GM19239 (cell line): ENCODE measurements at places on chromosomes 1 and 21.

DNA sequence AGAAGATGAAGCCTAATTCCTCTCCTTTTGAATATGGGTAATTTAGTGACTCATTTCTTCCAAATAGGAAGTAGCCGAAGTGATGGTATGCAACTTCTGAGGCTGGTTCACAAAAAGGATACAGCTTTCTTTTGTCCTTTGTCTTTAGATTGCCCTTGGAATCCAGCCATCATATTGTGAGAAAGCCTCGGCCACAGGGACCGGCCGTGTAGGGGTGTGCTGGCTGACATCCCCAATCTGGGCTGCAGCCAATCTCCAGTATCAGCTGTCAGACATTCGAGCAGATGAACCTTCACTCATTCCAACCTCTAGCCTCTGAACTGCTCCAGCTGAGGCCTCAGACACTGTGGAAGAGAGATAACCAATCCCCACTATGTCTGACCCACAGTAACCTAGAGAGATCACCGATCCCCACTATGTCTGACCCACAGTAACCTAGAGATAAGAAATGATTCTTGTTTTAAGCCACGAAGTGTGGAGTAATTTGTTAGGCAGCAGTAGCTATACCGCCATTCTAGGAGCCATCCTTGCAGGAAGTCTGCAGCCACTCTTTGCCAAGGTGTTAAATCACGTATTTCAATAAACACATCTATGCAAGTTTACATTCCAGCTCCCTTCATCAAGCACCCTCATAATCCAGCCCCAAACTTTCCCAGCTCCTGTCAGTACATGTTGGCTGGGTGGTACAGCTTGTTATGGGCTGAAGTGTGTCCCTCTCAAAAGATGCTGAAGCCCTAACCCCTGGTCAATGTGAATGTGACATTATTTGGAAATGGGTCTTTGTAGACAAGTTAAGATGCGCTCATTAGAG lies 2.9 kb upstream of the DIP2A start:
- DNase-seq, result no peak

- no peak for DNase-seq
These were observed 25.3 kb downstream of the TP53BP2 start for GRCh38 chr1:223820515-223820858.

DNA sequence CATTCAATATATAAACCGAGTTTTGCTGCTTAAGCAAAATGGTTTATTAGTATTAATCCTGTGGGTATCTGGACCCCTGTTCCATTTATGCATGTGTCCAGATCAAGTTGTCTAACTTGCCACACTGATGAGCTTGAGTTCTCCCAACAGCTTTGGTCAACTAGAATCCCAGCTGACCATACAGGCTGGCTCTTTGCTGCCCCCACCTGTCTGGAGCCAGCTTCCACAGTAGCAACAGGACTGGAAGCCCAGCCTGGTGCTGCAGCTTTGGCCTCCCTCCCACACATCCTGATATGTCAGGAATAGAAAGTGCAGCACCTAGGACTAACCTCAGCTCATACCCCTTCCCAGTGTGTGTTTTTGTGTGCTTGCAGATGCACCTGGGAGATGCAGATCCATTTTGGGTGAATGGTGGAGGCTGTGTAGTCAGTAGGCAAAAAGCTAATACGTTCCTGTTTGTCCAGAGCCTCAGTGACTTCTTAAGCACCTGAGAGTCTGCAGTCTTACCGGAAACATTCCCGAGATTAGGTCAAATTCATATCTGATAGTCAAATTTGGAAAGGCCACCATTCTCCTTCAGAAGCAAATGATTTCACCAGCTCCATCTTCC lies 40.9 kb upstream of the BEND5 start:
- peak; percentile 37 for DNase-seq

GRCh38 chr1:180312926-180313325 lies 82.9 kb downstream of the LHX4 start:
- no peak for DNase-seq

DNA sequence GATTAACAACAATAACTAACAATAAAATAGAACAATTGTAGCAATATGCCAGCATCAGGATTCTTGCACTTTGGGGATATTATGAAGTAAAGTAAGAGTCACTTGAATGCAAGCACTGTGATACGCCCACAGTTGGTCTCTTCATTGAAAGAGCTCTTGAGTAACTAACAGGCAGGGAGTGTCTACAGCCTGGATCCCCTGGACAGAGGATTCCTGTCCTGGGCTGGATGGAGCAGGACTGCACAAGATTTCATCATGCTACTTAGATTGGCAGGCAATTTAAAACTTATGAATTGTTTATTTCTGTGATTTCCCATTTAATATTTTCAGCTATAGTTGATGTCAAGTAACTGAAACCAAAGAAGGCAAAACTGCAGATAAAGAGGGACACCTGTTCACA lies 13.7 kb upstream of the KRTAP19-5 start:
- no peak for DNase-seq

DNA sequence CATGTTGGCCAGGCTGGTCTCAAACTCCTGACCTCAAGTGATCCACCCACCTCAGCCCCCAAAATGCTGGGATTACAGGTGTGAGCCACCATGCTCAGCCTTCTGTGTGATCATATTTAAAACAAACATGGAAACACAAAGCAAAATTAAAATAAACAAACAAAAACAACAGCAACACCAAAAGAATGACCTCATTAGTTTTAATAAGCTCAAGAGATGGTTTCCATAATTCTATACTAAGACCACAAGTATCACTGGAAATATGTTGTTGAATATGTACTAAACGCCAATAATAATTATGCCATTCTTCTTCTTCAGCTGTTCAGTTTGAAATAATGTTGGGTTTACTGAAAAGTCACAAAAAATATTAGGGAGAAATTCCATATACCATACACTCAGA lies 526.4 kb downstream of the LRRIQ3 start:
- no peak for DNase-seq

- DNase-seq, result no peak
These were observed 1.2 kb downstream of the CD160 start for GRCh38 chr1:145720556-145720877.

DNA sequence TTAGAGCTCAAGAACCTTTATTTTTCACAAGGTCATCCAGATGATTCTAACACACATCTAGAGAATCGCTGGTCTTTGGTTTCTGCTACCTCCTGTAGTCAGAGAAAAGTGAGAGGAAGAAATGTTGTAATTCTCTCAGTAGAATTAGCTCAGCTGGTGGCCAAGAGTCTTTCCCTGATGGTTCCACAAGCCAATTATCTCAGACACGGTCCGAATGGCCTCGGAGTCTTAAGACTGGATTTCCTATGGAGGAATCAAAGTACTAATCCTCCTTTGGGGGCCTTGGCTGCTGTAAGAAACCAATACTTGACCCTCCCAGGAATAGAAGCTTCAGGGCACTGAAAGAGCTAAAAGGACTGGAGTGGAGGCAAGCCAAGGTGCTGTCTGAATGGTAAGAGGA lies 1.8 kb downstream of the TMEM81 start:
- no peak for DNase-seq

DNA sequence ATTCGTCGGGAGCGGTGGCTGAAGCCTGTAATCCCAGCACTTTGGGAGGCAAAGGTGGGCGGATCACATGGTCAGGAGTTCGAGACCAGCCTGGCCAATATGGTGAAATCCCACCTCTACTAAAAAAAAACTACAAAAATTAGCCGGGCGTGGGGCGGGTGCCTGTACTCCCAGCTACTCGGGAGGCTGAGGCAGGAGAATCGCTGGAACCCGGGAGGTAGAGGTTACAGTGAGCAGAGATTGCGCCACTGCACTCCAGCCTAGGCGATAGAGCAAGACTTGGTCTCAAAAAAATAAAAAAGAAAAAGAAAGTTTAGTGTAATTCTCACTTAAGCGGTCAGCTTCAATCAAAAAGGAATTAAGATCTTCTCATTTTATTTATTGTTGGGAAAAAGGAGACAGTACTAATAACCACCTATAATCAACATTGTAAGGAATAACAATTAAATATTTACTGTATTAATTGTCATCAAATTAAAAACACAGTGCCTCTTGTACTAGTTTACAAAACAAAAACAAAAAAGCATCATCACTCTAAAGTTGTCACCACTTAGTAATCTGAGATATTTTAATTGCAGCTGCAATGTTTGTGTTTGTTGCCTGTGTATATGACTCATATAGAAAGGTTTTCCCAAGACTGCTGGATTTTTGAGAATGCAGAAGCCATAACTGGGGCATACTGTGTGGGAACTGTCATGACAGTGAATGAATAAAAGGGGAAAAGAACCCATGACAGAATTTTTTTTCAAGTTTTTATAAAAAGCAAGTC lies 3.7 kb downstream of the FBXO42 start:
- DNase-seq, result no peak

- no peak for DNase-seq
These were observed 8.9 kb upstream of the FMO3 start for GRCh38 chr1:171081763-171082201.

DNA sequence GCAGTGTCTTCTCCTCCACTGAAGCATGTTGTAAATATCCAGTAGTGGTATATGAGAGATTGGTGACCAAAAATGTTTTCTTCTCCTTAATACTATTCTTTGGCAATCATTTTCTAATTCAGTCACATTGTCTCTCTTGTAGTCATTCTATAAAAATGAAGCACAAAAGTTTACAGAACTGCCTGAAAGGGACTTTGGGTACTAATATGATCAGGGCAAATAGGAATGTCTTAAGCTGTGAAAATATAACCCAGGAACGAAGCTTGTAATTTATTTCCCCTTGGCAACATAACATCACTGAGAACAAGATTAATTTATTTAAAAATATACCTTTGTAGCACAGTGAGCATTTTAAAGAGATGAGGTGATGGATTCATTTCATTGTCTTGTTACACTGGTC lies 4.9 kb downstream of the B3GALT2 start:
- no peak for DNase-seq
